Fibroblast of the conjunctiva (primary cell): ENCODE measurements at places on chromosomes 1 and 21.

- no peak for DNase-seq
These were observed 73.3 kb upstream of the PDE4B start for GRCh38 chr1:65719391-65719790.

GRCh38 chr1:8598783-8599182, 218.7 kb downstream of the RERE start:
- DNase-seq: no peak

DNA sequence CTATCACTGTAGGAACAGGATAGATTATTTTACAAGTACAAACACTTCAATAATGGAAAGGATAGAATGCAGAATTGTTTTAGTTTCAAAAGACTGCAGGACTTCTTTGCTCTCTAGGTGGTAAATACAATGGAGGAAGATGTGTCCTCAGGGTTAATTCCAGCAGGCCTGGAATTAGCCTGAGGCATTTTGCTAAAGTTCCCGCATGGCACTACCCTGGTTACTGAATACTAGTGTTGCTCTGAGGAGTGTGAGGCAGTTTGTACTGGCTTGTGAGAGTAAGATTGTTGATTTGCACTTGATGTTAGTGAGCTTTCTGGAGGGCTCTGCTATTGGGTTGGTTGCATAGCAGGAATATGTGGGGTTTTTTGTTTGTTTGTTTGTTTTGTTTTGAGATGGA, 61.4 kb downstream of the FASLG start:
- DNase-seq: no peak

- no peak for DNase-seq
These were observed 23.2 kb upstream of the PTTG1IP start for GRCh38 chr21:44896561-44897286.

- DNase-seq: no peak
These were observed 45.3 kb upstream of the ITPKB start for GRCh38 chr1:226784081-226785049.

DNA sequence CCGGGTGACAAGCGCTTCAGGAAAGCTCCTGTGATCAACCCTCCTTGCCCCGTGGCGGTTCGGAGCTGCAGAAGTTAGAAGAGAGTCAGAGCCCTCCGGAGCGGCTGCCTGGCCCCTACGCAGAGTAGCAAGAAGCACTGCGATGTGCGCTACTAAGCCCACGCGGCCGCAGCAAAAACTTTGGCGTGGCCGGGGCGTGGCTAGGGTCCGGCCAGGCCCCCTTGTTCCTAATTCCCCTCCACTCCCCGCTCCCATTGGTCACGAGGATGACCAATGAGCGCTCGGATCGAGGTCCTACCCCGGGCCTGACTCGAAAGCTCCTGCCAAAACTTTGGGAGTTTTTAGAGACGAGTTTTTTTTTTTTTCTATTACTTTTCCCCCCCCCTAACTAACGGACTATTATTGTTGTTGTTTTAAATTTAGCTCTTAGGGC, at the start of gene HLX:
Gene HLX, plus strand, starts transcription at position 368 of the 433 bp plus-strand sequence. CDS start 415 bp downstream, outside the sequence.
- peak; percentile 95 for DNase-seq

DNA sequence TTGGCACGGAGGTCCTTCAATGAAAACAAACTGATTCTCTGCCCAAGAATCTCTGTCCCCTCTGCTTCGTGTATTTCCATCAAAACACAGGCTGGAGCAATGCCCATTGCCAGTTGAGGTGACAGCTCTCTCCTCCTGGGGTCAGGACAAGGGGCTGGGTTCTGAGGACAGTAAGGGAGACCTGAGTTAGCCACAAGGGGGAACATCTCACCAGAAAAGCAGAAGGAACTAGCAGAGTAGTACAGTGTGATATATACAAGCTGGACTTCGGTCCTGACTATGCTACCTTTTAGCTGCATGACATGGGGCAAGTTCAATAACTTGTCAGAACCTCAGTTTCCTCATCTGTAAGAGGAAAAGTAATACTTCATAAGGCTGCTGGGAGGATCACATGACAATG, 50.3 kb downstream of the SYT2 start:
- no peak for DNase-seq

- no peak for DNase-seq
These were observed 9.1 kb downstream of the ABCA4 start for GRCh38 chr1:94111879-94112278.

GRCh38 chr1:54224233-54224632, 24.3 kb downstream of the MRPL37 start:
- DNase-seq: no peak

DNA sequence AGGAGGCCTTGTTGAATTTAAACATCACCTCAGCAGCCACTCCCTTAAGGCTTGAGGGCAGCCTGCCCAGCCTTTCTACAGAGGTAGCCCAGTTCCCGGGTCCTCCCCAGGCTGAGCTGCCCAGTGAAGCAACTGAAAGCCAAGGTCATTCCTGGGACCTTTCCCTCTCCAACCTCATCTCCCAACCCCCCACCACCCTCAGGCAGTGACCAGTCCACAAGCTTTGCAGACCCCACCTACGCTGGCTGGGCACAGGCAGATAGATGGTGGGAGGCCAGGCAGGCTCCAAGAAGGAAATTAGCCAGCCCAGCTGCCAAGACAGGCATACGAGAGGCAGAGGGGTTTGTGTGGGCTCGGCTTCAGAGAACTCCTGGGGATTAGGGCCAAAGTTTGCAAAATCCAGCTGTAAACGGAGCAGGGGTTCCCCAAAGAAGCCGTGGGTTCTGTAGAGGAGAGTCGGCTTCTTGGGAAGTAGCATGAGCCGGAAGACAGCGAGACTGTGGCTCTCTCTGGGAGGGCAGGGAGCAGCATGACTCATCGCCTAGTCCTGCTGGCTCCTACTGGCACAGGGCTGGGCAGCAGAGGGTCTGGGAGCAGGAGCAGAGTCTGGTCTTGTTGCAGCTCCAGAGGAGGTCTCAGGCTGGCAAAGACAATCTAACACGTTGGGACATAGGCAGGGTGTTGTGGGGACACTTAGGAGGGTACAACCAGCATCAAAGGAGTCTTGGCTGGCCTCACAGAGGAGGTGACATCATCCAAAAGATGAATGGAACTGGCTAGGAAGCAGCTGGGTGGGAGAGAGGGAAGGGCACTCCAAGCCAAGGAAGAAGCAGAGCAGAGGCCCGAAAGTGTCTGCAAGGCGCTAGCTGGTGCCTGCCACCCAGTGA, 2.8 kb upstream of the ZC3H12A start:
- peak; percentile 76 for DNase-seq

- no peak for DNase-seq
These were observed 18.1 kb downstream of the COL6A1 start for GRCh38 chr21:45999581-46000181.

GRCh38 chr1:204344665-204345355, 14.9 kb downstream of the PLEKHA6 start:
- no peak for DNase-seq

- DNase-seq: no peak
These were observed 107.0 kb downstream of the NAV1 start for GRCh38 chr1:201645956-201646355.

- no peak for DNase-seq
These were observed 17.7 kb upstream of the ELAVL4 start for GRCh38 chr1:50091068-50091467.

DNA sequence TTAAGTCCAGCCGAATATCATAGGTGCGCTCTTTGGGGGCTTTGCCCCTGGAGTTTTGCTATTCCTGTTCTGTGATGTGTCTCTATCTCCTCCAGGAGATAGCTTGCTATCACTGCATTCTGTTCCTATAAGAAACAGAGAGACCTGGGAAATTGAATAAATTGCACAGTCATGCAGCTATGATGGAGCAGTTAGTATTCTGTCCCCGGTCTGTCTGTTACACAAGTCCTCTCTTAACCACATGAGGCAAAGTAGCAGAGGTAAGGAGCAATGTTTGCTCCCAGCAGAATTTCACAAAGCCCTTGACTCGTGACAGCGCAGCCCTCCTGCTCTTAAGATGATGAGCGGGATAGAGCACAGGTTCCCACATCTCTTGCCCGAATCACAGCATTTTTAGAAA, 63.9 kb upstream of the GRHL3 start:
- no peak for DNase-seq

- DNase-seq: no peak
These were observed 22.9 kb downstream of the SUSD4 start for GRCh38 chr1:223341121-223341520.

GRCh38 chr1:87111659-87112371, 197.4 kb downstream of the HS2ST1 start:
- DNase-seq: no peak

- peak; percentile 69 for DNase-seq
These were observed 479 bp upstream of the ACADM start for GRCh38 chr1:75723989-75724471.

DNA sequence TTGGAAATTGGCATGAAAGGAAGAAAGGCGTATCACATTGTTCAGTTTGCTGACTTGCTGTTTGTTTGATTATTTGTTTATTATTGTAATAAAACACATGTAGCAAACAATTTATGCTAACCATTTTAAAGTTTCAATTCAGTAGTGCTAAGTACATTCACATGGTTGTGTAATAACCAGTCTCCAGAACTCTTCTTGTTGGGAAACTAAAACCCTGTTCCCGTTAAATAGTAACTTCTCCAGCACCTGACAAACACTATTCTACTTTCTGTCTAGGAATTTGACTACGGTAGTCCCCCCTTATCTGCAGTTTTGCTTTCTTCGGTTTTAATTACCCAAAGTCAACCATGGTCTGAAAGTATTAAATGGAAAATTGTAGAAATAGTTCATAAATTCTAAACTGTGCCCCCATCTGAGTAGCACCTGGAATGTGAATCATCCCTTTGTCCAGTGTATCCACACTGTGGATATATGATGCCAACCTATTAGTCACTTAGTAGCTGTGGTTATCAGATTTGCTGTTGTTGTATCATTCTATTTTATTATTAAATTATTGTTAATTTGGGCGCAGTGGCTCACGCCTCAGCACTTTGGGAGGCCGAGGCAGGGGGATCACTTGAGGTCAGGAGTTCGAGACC, 5.5 kb downstream of the MORC3 start:
- no peak for DNase-seq

DNA sequence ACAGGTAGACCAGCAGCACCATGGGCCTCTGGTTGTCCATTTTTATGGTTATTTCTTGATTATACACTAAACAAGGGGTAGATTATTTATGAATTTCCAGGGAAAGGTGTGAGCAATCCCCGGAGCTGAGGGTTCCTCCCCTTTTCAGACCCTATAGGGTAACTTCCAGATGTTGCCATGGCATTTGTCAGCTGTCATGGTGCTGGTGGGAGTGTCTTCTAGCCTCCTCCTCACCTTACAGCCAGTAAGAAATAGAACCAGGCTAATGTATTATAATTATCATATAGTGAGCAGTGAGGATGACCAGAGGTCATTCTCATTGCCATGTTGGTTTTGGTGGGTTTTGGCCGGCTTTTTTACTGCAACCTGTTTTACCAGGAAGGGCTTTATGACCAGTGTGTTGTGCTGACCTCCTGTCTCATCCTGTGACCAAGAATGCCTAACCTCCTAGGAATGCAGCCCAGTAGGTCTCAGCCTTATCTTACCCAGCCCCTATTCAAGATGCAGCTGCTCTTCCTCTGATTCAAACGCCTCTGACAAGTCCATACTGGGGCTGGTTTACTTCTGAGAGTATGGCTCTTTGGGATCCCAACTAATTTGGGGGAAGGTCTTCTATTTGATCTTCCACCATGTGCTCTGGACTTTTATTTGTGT, 13.5 kb upstream of the TINAGL1 start:
- no peak for DNase-seq

DNA sequence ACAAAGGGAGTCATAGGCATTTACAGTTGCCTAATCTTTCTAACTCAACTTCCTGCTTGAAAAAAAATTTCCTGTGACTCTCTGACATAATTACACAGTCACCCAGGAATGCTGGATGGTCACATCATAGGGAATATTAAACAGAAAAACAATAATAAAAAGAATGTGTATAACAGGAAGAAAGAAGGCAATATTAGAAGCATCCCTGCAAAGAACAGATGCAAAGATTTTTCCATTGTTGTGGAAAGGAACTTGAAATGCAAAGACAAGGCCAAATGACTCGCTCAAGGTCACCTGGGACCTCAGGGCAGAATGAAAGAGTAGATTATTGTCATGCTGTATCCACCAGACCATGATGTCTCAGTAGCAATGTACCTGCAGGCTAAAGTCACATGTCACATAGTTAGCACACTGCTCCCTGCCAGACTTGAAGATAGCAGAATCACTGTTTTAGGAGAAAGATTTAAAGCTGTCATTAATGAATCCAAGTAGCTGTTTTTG, 184.3 kb downstream of the CYYR1 start:
- DNase-seq: no peak

GRCh38 chr1:73722055-73722454, 475.9 kb downstream of the LRRIQ3 start:
- no peak for DNase-seq

DNA sequence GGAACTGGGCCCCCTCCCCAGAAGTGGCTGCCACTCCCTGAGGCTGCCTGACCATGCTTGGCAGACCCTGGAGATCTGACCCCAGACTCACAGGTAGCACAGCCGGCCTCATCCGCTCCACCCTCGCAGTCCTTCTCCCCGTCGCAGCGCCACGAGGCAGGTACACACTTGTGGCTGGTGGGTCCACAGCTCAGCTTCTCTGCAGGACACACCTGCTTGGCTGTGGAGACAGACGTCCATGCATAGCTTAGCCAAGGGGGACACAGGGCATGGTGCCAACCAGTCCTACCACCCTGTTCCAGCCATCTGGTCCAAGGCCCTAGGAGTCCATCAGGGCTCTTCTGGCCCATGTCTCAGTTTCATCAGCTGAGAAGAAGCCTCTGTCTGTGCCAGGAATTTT, 42.2 kb upstream of the MAGOH start:
- no peak for DNase-seq

- no peak for DNase-seq
These were observed 2.1 kb downstream of the SH3BGRL3 start for GRCh38 chr1:26281971-26282370.

DNA sequence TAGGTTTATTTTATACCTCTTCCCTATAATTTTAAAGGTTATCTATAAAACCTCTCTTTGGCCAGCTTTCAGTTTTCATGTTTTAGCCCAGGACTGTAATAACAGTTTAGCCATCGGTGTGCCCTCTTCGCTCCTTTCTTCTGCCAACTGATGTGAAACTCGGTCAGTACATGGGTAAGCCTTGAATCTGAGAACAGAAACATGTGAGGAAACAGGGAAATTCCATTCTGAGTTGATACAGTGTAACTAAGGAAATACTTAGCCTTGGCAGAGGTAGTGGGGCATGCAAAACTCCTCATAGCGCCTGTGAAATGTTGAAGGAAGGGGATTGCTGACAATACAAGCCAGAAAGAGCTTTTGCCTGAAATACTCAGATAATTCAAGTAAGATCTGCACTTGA, 465.2 kb downstream of the NCAM2 start:
- DNase-seq: no peak

DNA sequence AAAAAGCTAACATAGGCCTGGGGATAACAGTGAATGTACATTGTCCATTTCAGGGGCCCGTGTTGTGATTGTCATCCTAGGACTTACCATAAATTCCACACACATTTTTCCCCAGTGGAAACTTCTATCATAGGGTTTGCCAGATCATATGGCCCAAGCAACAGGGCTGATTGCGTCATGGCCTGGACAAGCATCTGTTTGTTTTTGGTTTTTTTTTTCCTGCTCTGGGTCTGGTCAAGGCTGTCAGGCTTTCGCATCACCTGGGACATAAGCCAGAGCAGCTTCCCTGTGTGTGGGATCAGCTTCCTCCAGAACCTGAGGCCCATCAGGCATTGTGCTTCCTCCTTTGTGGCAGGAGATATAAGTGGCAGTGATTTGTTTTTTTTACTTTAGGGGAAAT, 598.5 kb upstream of the USP24 start:
- DNase-seq: peak; percentile 78

- no peak for DNase-seq
These were observed 10.6 kb downstream of the GFI1 start for GRCh38 chr1:92476071-92476631.
